ENCODE measurements at places on chromosomes 1 and 21.
A peak's percentile ranks its signal among the peaks of the same experiment; 100 is the strongest.

DNA sequence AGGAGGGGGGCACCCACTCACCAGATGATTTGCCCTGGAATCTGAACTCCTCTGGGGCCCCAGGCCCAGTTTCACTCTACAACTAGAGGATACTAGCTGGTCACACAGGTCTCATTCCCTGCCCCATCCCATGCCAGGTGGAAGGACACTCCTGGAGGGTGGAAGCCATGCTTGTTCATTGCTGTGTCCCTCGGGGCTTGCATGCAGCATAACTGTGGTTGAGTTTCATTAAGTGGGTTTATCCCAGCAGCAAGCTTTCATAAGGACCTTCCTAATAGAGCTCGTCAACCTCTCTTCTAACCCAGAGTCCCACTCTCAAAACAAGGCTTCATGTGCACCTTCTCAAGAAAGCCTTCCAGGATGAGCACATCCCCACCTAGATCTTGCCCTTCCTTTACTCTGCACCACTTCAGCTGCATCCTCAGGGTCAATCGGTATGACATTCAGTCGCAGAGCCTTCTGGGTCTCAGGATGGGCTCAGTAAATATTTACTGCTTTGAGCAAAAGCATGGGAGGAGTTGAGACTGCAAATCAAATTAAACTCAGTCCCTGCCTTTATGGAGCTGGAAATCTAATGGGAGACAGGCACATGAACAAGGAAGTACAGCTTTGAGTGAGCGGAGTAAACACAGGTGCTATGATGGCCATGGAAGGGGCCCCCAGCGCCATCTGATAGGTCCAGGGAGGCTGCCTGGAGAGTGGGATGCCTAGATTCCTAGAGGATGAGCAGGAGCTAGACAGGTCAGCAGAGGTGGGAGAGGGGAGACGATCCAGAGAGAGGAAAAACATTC, 32.3 kb downstream of the LAMB3 start:
- DNase-seq: no peak

DNA sequence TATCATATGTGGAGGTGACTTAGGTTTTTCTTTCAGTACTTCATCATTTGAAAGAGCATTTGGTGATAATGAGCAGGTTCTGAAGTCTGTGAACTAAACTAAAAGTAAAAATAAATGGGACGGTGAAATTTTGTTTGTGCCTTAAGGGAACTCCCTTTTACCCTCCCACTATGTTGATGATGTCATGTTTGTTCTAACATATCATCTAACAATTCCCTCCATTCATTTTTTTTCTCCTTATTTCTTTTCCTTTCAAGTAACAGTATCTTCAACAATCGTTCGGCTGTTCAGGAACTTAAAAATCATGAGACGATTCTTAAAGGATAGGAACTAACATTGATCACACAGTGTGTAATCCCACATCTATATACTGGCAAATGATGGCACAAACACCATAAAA, 30.0 kb upstream of the IRF2BP2 start:
- DNase-seq: no peak

- no peak for DNase-seq
These were observed at the start of gene PLCH2 for GRCh38 chr1:2476061-2476999. TSS of gene PLCH2 (plus strand) at chr1:2476289. CDS start at chr1:2476589, 300 bp downstream.

GRCh38 chr1:243378669-243379068, 122.8 kb downstream of the SDCCAG8 start:
- DNase-seq: no peak

- DNase-seq: no peak
These were observed 1.2 kb downstream of the PLCH2 start for GRCh38 chr1:2477309-2477708.

DNA sequence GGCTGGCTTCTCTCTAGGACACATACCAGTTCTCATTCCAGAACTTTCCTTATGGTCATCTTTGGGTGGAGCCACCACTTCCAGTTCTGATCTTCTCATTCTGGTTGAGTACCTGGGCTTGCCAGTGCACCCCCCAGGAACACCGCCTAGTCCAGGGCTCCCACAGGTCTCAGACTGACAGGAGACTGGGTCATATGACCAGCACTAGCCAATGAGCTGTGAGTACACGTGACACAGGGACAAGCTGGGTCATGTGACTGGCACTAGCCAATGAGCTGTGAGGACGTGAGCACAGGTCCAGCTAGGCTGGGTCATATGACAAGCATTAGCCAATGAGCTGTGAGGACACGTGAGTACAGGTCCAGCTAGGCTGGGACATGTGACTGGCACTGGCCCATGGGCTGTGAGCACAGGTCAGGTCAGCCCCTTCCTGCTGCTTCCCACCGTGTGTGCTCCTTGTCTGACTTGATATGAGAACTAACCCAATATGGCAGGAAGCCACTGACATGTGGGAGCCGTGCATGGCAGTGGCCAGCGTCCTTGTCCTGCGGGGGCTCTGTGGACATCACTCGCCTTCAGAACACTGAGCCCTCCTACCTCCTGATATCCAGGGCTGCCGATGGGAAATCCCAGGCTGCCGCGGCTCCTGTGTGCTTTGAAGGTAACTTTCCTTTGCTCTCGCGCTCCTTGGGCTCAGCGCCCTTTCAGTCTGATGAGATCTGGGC, 22.7 kb downstream of the KRTAP10-1 start:
- no peak for DNase-seq

DNA sequence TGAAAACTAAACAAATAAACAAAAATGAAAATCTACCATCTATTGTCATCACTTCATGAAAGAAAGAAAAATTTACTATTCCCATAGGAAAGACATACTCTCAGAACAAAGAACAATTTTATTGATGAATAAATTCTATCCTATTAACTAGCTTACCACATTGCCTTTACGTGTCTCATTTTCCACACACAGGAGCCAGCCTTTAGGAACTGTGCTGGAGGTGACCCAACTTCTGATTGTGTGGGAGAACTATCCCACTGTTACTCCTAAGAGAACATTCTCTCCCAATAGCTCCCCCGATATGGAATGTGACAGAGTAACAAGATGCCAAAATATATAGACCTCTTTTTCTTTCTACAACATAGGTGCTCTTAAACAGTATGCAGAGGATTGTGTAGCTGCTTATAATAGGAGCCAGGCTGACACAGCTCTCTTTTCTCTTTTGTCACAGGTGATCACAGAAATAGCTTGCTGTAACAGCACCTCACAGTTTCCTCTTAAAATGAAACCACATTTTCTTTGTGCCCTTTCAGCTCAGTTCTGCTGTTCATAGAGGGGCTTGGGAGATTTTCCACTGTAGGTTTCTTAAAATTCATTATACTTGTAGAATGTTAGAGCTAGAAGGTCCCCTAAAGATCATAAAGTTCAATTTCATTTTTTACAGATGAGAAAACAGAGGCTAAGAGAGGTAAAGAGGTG, 35.5 kb downstream of the C21orf91 start:
- no peak for DNase-seq

DNA sequence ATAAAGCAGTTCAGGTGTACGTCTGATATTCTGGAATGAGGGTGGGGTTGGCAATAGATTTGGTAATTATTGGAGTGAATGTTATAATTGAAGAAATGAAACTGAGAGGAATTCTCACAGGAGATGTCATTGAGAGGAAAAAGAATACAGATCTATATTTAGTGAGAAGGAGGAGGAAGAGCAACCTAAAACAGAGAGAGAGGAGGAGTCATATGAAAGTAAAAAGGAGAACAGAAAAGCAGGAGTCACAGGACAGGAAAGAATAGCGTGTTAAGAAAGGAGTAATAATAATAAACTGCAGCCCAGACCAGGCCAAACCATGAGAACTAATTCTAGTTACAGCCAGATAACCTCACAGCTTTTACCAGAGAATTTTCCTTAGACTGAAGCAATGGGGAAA, 62.7 kb upstream of the MROH9 start:
- DNase-seq: no peak

DNA sequence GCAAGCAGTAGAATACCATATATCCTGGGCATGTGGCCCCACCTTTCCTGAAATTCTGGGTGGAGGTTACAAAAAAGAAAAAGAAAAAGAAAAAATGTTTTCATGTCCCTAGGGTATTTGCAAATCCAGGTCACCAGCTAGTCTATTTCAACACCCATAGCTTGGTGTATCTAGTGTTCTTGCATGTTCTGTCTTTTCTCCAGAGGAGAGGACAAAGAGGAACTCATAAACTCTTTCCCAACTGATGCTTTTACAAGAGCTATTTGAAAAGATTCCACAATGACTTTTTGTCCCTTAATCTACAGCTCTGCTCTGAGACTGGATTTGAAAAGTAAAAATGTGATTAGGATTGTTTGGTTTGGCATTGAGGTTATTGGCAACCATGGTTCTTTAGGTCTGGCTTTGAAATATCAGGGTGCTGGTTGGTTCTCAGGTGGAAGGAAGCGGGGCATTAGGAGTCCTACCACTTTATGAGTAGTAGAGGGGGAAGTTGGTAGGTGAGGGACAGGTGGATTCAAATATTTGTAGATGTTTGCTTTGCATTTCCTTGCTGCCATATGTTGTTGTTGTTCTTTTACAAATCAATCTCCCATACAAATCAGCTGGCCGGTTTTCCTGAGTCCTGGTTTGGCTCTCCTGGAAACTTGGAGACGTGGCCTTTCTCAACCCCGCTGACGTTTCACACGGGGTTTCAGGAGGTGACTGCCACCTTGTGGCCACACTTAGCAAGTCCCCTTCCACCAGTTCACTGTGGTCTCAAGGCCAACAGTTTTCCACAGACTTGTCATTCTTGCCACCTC, 126.7 kb upstream of the KIAA0040 start:
- peak; percentile 23 for DNase-seq

GRCh38 chr1:66916320-66916719, 8.3 kb downstream of the DNAI4 start:
- no peak for DNase-seq

GRCh38 chr1:17994046-17994445, 113.6 kb upstream of the IGSF21 start:
- no peak for DNase-seq

DNA sequence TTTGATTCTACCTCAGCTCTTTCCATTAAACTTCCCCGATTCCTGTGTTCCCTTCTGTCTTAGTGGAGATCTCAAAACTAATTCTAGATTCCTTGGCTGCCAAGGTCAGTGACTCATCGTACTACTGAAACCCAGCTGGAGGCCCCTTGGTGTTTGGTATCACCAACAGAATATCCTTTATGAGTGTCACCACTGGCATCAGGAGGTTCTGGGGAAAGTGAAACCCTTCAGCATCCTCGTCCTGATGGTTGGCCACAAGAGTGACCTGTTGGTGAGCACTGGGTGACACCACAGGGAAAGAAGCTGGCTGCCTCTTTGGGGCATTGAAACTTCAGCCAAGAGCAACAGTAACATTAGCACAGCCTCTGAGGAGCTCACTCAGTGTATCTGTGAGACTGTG, 9.6 kb downstream of the RAB42 start:
- DNase-seq: peak; percentile 78

DNA sequence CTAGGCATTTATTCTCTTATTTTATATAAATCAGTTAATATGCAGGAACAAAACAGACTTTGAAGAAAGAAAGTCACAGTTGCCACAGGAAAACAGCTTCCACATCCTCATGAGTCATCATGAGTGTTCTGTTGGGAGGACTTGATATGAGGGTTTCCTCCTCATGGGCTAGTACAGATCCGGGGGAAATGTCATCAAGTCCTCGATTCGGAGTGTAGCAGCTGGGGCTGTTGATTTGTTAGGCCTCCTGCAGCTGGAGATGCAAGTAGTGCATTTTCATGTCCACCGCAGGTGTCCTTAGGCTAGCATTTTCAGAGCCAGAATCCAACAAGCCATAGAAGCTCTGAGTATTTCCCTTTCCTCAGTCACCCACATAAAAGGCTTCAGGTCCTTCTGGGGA, 36.7 kb downstream of the ADAM30 start:
- peak; percentile 41 for DNase-seq

- DNase-seq: no peak
These were observed 791.6 kb upstream of the RGS18 start for GRCh38 chr1:191366686-191367085.

- DNase-seq: no peak
These were observed 5.6 kb downstream of the RUNX1 start for GRCh38 chr21:35043549-35043948.

GRCh38 chr21:14477841-14478240, 68.3 kb downstream of the SAMSN1 start:
- DNase-seq: no peak

GRCh38 chr1:184299796-184300195, 87.0 kb upstream of the C1orf21 start:
- no peak for DNase-seq

GRCh38 chr1:174723816-174724215, 275.9 kb upstream of the CACYBP start:
- DNase-seq: no peak

DNA sequence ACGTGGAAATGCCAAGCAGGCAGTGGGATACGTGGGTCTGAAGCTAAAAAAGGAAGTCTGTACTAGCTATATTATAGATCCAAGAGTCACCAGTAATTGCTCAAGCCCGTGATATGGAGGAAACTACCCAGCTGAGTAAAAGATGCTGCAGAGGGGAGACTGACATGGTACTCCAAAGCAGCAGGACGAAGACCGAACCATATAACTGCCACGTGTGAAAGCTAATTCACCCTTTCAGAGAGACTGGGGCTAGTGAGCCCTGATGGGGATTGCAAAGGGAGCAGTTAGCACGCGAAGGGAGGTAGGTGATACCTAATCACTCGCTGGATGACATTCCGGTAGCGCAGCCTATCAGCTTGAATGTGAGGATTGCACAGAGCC, 316 bp downstream of the AP4B1 start:
- no peak for DNase-seq

GRCh38 chr1:81802457-81802706, 1.6 kb downstream of the ADGRL2 start:
- no peak for DNase-seq

- no peak for DNase-seq
These were observed 93.9 kb downstream of the SLC30A10 start for GRCh38 chr1:219834314-219834917.

GRCh38 chr1:41882068-41882477, 36.6 kb downstream of the HIVEP3 start:
- no peak for DNase-seq

- no peak for DNase-seq
These were observed 345.1 kb downstream of the LMO4 start for GRCh38 chr1:87673748-87674147.

DNA sequence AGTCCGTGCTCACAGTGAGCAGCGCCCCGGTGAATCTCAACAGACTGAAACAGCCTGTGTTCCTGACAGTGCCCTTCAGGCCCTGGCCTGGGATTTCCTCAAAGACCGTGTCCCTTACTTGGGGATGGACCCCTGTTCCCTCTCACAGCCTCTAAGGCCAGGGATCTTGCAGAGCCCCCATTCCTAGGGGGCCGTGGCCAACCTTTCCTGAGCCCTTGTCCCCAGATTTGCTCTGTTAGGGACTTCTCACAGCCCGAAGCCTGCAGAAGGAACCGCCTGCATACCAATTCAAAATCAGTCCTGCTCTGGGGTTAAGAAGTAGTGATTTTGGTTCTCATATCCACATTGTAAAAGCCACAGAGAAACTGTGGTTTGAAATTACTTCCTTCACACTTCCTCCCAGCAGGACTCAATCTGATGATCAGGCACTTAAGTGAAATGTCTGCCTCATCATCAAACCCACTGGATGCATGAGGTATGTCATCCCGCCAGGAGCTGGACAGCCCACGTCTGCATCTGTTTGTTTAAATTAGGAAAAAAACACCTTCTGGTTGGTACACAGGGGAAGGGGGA, 14.9 kb downstream of the ABCA4 start:
- no peak for DNase-seq

GRCh38 chr1:223035724-223036478, 107.1 kb downstream of the TLR5 start:
- DNase-seq: no peak

Measured in AG04450 (cell line).